Left ventricle myocardium inferior (tissue), 1 donor: ENCODE measurements at places on chromosomes 12 and 14.

GRCh38 chr12:2794736-2795289 lies at the start of gene FKBP4:
TSS of gene FKBP4 (plus strand) at chr12:2794970. CDS start at chr12:2795140, 170 bp downstream.
- DNase-seq: peak; percentile 91

- DNase-seq: no peak
Observed at GRCh38 chr12:42477941-42478340, 111.6 kb downstream of the PRICKLE1 start.

DNA sequence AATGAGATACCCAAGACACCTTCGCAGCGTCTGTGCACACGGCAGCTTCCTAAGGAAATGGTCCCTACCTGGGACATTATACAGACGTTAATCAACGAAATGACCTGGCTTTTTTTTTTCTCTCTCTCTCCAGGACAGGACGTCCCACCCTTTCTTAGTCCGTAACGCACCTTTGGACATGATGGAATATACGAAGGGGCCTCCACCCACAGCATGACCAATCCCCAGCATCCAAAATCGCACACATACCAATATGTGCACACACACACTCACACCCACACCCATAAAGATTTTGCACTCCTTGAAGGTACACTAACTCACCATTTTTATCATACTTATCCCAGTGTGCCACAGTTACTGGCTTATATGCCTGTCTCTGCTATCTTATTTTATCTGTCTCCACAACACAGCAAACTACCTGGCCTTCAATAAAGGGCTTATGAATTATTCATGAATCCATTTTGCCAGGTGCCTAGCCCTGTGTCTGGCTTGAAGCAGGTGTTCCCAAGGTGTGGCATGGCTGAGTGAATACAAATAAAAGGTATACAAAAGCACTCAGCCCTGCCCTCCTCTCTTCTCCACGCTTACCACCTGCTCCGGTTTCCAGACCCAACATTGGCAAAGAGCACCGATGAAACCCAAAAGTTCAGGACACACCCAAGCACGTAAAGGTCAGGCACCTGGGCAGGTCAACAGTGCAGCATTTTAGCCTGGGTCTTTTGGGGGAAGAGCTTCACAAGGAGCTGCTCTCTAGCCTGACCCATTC lies 2.2 kb downstream of the SCNN1A start:
- DNase-seq: no peak

DNA sequence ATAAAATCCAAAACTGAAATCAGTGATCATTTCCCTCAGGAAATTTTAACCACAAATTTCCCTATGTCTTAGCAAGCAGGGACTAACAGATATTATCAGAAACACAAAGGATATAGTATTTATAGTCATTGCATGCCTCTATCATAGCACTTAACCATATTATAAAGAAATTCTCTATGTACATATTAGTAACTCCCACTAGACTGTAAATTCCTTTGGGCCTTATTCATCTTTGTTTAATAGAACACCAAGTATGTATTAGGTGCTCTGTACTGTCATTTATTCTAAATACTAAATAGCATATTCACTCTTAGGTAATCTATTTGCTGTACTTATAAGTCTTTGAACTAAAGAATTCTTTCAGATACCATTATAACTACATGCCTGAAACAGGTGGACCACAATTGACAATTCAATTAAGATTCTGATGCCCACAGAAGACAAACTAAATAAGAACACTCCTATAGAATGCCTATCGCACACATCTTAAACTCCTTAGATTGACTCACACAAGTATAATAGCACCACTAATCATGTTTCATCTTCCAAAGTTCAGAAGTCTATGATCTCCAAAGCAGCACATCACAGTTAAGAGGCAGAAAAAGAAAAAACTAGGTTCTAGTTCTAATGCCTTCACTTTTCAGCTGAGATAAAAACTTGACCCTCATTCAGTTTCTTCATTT lies 134.1 kb downstream of the FSCB start:
- DNase-seq: no peak

DNA sequence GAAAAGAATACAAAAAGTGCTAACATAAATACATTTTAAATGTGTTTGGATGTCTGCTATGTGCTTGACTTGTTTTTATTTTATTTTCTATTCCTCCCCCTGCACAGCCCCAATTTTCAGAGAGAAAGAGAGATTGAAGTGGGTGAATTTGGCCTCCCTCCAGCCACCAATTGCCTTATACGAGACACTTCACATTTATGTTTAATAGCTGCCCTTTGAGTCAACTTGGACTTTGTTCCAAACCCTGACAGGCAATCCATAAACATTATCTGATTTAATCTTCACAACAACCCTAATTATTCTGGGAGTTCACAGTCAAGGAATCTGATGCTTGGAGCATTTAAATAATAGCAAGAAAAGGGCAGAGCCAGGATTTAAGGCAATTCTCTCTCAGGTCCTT lies 161.7 kb downstream of the SLC15A4 start:
- DNase-seq: no peak

DNA sequence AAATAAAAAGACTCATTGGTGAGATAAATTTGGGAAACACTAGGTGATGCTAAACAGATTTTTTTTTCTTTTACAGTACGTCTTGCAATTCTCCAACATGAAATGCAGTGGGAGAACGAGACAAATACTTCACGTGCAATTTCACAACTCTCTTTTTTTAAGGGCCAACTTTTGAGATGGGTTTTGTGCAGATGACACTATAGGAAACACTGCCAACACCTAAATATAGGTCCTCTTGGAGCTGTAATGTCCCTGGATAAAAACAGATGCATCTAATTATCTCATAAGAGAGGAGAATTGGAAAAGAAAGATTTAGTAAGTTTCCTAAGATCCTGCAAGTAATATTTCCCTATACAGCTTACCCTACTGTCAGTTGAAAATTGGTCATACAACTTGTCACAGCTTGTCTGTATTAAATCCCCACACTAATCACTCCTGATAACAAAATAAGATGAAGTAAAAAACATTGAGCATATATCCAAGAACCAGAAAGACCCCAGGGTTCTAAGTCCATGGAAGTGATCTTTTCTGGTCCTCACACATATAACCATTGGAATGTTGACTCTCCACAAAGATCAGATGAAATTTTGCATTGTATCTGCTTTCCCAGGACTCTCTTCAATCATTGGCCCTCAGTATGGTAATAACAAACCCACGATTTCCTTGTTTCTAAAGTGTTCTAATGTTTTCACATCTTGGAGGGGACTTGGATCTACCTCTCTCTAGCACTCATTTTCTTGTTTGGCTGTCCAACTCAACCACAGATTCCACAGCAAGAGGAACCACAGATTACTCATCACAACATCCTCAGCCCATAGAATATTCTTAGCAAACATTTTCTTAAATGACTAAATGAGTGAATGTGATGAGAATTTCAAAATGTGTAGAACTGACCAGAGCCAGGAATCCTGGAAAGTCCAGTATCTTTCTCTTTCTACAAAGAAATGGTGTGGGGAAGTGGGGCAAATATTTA lies 769.4 kb upstream of the USP15 start:
- DNase-seq: no peak

DNA sequence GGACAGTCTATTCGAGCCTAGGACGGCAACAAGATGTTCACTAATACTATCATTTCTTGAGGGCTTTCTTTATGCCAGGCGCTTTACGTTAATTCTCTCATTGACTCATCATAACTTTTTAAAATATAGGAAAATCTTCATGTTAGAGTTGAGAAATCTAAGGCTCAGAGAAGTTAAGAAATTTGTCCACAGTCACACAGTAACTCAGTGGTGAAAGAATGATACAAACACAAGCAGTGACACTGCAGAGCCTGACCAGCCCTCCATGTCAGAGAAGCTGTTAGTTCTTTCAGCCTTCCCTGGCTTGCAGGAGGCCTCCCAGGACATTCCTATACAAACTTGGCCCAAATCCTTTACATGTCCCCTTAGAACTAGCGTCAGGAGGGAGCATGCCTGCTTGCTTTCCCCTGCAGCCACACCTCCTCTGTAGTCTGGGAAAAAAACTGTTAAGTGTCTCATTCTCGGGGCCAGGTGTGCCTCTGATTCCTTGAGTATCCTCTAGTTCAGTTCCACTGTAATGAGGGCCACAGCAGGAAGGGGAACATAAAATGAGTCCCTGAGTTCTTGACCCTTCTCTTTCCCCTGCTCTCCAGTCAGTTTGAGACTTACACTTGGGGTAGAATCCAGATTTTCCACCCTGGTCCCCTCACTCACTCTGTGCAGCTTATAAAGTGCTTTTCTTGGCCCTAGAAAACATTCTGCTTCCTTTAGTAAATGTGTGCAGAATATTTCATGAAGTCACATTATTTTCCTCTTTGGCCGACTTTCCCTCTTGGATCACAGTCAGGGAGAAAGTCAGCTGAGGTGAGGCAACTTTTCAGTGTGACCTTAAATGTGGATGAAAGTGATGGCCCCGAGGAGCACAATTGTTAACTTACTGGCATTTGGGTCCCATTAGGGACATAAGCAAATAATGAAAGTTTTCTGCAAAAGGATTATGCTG lies 152.2 kb upstream of the HIF1A start:
- no peak for DNase-seq

GRCh38 chr12:9751204-9752144 lies 9.2 kb downstream of the CD69 start:
- no peak for DNase-seq

GRCh38 chr14:100346306-100347091 lies 23.4 kb downstream of the SLC25A47 start:
- DNase-seq: no peak
